CD14-positive monocyte (primary cell): ENCODE measurements at places on chromosomes 3 and 15.

- DNase-seq = no peak
These were observed 1.7 kb downstream of the MEIS2 start for GRCh38 chr15:37098468-37099318.

GRCh38 chr3:168427156-168427555 lies 331.4 kb upstream of the GOLIM4 start:
- DNase-seq = no peak

GRCh38 chr3:168250415-168250861 lies 154.7 kb upstream of the GOLIM4 start:
- no peak for DNase-seq

- DNase-seq = no peak
These were observed 60.1 kb upstream of the CCR4 start for GRCh38 chr3:32891365-32891764.

- DNase-seq = no peak
These were observed 10.3 kb upstream of the ZMAT3 start for GRCh38 chr3:179081885-179082284.

DNA sequence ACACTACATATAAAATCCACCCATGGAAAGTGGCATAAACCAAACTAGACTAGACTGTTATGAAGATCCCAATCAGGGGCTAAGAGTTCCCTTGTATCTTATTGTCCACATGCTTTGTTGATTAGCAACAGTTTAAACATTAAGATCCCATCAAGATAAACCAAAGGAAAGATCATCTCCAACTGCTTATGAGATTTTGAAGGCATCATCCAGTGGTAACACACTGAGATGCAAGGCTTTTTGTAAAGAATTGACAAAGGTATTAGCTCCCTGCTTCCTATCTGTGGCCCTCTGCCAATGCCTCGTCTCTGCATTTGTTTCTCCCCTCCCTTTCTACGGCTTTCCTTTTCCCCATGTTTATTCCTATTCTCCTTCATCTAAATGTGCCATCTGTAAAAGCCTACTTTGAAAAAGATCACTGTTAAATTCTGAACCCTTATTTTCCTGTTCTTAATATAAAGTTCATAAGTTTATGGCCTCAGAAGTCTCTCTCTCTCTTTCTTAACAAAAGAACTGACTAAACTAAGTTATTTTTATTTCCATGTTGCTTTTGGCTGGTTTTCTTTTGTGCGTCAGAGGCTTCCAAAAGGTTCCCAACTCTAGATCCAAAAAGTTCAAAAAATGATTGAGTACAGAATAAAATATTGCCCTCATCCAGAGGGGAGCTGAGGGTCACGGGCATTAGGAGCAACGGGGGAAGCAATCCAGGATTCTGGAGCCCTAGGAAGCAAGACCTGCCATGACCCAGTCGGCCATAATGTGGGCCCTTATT lies 5.5 kb downstream of the PLD1 start:
- no peak for DNase-seq

DNA sequence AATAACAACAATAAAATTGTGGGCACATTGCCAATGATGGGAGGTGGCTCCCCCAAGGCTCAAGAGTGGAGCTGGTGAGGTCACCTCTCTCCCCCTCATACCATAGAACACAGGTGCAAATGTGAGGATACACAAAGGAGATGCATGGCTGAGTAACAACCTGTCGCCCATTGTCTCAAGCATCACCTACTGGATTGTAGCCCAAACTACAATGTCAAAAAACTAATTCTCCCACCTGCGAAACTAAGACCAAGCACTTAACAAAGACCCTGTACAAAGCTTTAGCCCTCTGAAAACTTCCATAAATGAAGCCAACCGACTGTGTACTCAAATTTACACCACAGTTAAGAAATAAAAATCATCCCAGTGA lies 50.4 kb upstream of the IGSF11 start:
- no peak for DNase-seq

DNA sequence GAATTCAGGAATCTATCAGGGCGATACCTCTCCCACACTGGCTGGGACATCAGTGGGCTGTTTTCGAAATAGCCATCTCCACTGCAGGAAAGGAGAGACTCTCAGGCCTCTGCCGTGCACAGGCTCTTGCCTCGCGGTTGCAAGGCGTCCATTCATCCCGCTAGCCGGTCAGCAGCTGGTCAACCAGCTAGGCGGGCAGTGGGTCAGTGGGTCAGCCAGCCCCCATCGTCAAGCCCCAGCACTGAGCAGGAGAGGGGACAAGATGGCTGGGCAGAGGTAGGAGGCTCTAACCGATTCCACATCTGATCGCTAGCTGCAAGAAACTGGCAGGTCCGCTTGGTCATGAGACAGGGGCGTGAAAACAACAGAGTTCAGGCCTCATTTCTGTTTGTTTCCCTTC lies 45.1 kb downstream of the MUC4 start:
- no peak for DNase-seq

GRCh38 chr3:168653255-168653654 lies 557.5 kb upstream of the GOLIM4 start:
- no peak for DNase-seq

DNA sequence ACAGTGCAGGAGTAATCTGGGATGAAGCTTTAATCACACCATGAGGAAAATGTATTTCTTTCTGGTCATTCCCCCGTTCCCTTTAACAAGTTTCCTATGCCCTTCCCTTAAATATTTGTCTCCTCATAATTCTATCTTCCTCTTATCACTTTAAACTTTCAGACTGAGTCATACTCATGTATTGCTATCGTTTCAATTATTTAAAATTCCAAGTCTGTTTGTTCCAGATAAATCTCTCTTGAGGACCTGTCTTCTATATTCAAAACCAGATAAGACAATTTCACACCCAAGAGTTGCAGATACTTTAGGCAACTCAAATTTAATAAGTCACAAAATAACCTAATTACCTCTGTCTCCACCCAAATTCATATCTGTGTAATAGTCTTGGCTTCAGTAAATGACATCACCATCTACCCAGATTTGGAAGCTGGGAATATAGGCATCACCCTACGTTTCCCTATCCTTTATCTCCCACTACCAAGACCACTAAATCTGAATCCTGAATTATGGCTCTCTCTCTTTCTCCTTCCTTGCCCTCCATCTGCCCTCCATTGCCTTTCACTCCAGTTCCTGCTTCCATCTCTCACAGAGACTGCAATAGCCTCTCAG lies 220.1 kb downstream of the PYDC2 start:
- DNase-seq = no peak

- no peak for DNase-seq
These were observed 18.0 kb downstream of the SPPL2A start for GRCh38 chr15:50747523-50747922.

- no peak for DNase-seq
These were observed 33.1 kb downstream of the QTRT2 start for GRCh38 chr3:114089675-114090074.

DNA sequence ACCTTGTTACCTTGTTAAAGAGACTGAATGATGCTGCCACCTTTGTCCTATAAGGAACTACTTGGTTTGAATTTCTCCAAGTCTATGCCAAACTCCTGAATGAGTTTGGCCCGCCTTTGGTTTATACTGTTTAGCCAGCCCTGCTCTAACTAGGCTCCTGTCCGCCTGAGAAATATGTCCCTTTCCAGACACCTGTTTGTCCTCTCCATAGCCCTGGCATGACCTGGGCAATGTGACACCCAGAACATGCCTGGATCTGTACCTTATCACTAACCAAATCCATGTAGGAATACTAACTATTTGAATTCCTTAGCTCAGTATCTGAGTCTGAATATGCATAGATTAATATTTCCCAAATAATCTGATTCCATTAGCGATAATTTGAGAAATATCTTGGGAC lies 24.4 kb upstream of the TMC3 start:
- no peak for DNase-seq

- peak; percentile 10 for DNase-seq
These were observed at the start of gene SOX2 for GRCh38 chr3:181711325-181712135. SOX2 (plus strand) TSS chr3:181711925; CDS start chr3:181712361, 436 bp downstream.

DNA sequence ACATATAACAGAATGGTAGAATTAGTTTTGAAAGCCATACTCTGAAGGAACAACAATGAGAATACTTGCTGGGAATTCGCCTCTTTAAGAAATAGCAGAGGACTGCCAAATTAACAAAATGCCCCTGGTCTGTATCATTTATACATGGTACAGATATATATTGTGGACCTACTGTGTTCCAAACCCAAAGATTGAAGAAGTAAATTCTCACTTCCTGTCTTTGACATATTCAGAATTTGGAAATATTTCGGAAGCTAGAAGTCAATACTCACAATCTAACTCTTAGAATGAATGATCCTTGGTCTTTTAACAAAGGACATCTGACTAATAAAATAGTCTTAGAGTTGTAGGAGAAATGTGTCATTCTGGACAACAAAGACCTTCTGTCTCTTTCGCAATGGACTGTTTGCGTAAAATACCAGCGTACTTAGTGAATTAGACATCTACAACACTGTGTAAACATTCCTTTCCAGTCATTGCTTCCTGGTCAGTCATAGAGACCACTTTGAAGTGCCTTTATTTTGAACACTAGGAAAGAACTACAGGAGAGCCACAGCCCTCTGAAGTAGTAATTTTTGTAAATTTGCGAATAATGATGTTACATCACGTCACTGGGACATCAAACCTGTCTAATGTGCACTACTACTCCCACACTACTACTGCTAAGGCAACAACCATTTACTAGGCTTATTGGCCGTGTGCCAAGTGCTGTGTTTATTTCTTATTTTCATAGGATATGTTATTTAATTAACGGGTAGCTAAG lies 68.0 kb downstream of the CHL1 start:
- DNase-seq = no peak

DNA sequence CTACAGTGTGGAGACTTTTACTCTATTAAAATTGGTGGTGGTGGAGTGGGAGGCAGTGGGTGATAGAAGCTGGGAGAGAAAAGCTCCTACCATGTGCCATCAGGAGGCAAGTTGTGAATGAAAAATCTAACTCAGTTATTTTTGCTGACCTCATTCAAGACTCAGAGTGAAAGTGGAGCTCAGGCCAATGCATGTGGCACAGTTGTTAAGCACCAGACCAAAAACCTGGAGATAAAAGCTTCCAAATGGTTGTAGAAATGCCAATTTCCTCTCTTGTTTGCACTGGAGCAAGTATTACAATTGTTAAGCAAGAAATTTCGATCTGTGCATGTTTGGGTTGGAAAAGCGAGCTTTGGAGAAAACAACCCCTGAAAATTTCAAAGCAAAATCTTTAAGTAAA lies 81.5 kb upstream of the PRICKLE2 start:
- DNase-seq = no peak

- DNase-seq = no peak
These were observed 320.1 kb upstream of the WNT5A start for GRCh38 chr3:55807210-55807609.

DNA sequence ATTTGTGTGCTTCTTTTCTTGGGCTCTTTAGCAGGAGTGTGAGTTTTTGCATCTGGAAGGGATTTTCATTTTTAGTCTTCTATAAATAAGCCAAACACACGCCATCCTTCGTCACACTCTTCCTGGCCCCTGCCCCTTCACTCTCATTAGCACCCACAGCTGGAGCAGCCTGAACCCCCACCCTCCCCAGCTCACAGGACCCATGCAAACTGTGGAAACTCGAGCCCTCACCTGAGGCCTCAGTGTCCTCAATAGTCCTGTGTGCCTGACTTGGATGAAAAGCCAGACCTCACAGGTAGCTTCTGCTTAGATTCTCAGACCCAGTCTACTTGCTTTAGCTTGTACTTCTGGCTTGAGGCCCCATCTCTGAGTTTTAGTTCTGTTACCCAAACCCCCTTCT lies 167.9 kb downstream of the MTHFS start:
- DNase-seq = no peak

- DNase-seq = no peak
These were observed 115.4 kb downstream of the NEK10 start for GRCh38 chr3:27253831-27254230.

DNA sequence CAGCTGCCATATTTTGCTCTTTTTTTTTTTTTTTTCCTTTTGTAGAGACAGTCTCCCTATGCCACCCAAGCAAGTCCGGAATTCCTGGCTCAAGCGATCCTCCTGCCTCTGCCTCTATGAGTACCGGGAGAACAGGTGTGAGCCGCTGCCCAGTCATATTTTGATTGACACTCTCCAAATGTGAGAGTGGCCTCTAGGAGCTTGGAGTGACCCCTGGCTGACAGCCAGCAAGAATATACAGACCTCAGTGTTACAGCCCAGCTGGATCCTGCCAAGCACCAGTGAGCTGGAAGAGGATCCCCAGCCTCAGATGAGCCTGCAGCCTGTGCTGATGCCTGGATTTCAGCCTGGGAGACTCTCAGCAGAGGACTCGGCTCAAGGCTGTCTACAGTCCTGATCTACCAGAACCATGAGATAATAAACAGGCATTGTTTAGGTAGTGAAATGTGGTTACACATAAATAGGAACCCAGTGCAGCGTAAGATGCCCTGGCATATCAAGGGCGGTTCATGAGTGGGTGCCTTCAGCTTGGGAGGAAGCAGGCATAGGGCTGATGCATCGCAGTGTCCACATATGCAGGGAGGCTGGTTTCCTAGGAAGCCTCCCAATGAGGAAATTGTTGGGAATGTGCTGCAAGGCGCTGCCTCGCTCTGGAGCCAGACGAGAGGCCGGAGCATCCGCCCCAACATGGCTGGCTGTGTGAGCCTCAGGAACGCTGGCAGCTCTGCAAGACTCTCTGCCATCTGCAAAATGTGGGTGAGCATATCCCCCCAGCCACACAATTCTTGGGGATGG lies 38.9 kb upstream of the ATP10A start:
- DNase-seq = no peak

DNA sequence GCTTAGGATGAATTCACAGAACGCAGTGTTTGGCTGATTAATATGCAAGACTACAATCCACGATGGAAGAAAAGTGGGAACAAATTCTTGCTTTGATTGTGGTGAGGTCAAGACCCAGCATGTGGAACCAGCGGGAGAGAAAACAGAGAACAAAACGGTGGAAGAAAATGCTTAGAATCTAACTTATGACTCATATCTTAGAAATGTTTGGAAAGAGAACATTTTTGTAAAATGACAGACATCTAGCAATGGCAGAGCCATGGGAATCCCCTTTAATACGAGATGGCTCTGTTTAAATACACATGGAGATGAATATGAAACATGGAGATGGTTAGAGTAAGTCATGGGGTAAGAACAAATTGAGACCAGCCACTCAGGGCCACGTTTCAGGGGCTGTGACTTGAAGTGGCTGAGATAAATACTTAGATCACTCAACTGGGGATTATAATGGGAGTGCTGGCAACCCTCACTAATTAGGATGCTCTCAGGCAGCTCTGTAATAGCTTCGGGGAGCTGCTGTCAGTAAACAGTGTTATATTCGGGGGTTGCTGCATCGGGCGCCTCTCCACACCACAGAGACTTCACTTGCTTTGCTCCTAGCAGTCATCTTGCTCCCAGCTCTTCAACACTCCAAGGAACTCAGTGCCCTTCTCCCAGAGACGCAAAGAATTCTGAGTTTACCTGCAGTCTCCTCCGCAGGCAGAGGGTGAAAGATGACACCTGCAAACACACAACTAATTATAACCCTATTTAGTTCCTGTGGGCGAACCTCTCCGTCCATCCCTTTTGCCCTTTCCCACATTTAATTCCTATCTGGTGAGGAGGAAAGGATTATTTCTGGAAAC lies 68.0 kb upstream of the ONECUT1 start:
- no peak for DNase-seq

GRCh38 chr3:17645074-17645698 lies 97.2 kb downstream of the TBC1D5 start:
- DNase-seq = peak; percentile 23
